Dermis lymphatic vessel endothelial cell (primary cell): ENCODE measurements at places on chromosomes 7 and 10. TPM values are rescaled to one million over a fixed set of nuclear protein-coding genes. Genes with fewer than 3 reads are reported as not detected.

Gene NUTM2D
- 1.1 TPM in 2 replicates for total RNA-seq

Gene ABCB1
- 0.26 and 0.87 TPM in 2 replicates for total RNA-seq

Gene MNX1
- not detected in 2 replicates for total RNA-seq

Gene ZNF727
- 0.26 TPM in 1 of 2 replicates, not detected in the other for total RNA-seq

Gene INHBA
- 2.7 and 4.2 TPM in 2 replicates for total RNA-seq

Gene AKR1B15
- not detected in 2 replicates for total RNA-seq

Gene LRMDA
- 22.0 and 26.9 TPM in 2 replicates for total RNA-seq

Gene AMZ1
- total RNA-seq = under 0.01 TPM in 2 replicates

Gene PRPS1L1
- total RNA-seq = not detected in 2 replicates

Gene STOX1
- 0.09 and 0.33 TPM in 2 replicates for total RNA-seq

Gene ANKRD61
- total RNA-seq = under 0.01 and 0.09 TPM in 2 replicates

Gene DDC
- not detected in 2 replicates for total RNA-seq

Gene CALD1
- 168 and 276 TPM in 2 replicates for total RNA-seq

Gene NPSR1
- total RNA-seq = not detected in 2 replicates

Gene CD36
- 217 and 326 TPM in 2 replicates for total RNA-seq
